ENCODE measurements at places on chromosomes 7 and 10.

- DNase-seq: peak; percentile 98
These were observed 55.9 kb downstream of the PWWP2B start for GRCh38 chr10:132452651-132453469.

- no peak for DNase-seq
These were observed 312.0 kb upstream of the GLI3 start for GRCh38 chr7:42548816-42549611.

DNA sequence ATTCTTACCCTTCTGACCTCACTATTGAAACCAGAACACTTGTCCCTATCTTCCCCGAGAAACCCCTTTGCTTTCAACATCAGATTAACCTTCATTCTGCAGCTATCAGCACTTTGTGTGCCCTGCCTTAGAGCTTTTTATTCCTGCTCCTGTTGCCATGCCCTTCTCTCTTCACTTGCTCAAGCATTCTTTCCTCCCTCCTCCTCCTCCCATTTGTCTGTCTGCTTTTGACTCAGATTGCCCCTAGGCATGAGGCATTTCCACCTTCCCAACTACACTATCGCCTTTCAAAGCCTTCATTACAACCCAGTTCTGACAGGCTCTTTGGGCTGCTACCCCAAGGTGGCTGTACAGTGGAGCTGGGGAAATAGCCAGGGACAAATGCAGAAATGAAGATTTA is 143.3 kb downstream of the SLC25A13 start:
- no peak for DNase-seq

- DNase-seq: no peak
These were observed 111.2 kb upstream of the PTN start for GRCh38 chr7:137454767-137455166.

DNA sequence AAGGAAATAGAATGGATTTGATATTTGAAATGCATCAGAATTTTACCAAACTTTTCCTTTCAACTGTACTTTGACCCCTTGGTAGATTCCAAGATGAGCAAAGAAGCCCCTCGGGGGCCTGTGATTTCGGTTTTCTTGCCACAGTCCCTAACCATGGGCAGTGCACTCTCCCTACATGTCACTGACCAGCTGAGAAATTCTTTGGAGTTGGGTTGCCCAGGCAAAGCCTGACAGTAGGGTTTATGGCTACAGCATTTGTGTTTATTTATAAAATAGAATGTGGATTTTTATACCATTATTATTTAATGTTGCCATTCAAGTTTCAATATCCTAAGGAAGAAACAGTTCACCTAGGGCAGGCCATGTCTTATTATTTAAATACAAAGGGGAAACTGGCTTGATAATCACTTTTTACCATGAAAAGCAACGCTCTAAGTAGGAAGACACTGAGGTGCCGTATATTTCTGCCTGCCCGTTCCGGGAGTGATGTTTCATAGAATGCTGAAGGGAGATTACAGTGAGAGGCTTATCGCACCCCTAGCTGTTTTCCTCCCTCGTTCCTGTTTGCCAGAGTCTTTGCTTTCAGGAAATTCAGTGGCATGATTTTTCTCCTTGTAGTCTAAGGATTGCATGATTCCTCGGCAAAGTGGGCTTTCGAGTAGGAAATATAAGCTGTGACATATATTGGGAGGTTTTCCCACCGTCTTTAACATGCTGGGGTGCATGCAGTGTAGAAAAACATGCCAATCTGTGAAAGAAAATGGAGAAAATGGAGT is 35.8 kb downstream of the WIPF3 start:
- DNase-seq: no peak

DNA sequence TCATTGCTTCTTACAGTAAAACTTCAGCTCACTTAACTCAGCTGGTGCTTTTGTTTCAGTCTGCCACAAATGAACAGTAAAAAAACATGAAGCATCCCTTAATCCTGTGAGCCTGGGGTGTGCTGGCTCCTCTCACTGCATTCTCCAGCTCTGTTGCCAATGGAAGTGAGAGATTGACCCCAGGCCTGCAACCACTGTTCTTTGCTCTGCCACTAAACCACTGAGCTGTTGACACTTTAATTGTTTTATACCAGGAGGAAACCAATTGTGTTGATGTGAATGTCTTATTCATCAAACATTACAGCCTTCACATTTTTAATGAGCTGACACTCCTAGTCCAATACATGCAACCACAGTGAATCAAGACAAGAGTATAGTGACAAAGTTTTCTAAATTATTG is 69.4 kb upstream of the FZD1 start:
- no peak for DNase-seq

- no peak for DNase-seq
These were observed 49.4 kb downstream of the DNAJC1 start for GRCh38 chr10:21954132-21954531.

GRCh38 chr7:77794000-77794399 is 4.2 kb downstream of the TMEM60 start:
- no peak for DNase-seq

DNA sequence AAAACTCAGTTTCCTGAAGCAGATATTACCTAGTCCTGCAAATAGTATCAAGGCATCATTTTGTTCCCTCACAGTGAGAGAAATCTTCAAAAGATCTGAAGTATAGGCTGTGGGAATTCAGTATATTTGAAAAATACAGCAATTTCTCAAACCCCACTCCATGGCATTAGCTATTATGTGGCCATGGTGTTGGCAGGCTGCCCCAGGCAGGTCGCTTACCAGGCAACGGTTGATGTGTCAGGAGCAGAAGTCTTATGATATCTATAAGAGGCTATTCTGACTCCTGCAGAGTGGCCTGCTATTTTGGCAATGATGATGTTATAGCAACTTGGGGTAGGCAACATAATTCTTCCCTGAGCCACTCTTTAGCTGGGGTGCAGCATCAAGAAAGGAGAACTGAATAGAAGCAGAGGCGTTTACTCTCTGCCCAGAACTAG is 187.9 kb downstream of the PLXDC2 start:
- no peak for DNase-seq

- no peak for DNase-seq
These were observed 273.7 kb downstream of the SKAP2 start for GRCh38 chr7:26590709-26591108.

GRCh38 chr10:9508606-9509005 is 1454.1 kb downstream of the GATA3 start:
- DNase-seq: no peak

GRCh38 chr10:29806350-29806788 is 171.6 kb upstream of the SVIL start:
- no peak for DNase-seq

DNA sequence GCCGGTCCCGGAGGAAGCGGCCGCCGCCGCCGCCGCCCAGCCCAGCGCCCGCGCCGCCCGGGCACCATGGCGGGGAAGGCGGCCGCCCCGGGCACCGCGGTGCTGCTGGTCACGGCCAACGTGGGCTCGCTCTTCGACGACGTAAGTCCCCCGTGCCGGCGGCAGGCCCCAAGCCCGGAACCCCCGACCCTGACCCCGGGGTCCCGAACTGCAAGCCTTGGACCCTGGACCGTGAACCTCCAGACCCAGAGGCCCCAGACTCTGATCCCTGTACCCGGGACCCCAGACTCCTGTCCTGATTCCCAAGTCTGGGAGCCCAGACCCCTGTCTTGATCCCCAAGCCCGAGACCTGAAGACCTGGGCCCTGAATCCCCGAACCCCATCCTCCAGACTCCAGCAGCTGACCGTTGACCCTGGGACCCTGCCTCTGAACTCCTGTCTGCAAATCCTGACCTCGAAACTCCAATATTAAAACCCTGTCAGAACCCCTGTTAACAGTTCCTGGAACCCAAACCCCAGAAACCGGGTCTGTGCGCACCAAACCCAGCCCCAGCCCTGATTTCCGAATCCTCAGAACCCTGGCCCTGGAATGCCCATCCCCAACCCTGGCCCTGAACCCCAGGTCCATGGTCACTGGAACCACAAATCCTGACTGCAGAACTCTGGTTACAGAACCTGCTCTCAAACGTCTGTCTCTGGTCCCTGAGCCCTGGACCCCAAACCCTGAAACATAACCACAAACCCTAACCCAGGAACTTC is 623 bp downstream of the INPP5A start:
- no peak for DNase-seq

- peak; percentile 62 for DNase-seq
These were observed 167.5 kb downstream of the NRF1 start for GRCh38 chr7:129778770-129779601.

DNA sequence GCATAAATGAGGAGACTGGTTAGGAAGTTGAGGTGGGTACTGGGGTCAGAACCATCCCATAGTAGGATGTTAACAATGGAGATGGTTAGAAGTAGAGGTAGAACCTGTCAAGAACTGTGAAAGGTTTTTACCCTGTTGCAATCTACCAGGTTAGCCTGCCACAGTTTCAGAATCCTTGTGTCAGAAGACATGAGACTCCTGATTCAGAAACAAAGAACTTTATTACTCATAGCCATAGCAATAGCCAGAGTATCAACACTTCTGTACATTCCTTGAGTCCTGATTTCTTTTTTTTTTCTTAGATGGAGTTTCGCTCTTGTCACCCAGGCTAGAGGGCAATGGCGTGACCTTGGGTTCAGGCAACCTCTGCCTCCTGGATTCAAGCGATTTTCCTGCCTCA is 200.9 kb downstream of the GRM3 start:
- DNase-seq: no peak

DNA sequence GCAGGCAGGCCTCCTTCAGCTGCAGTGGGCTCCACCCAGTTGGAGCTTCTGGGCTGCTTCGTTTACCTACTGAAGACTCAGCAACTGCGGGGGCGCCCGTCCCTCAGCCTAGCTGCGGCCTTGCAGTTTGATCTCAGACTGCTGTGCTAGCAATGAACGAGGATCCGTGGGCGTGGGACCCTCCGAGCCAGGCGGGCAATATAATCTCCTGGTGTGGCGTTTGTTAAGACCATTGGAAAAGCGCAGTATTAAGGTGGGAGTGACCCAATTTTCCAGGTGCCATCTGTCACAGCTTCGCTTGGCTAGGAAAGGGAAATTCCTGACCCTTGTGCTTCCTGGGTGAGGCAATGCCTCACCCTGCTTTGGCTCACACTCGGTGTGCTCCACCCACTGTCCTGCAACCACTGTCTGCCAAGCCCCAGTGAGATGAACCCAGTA is 159.2 kb upstream of the FOXP2 start:
- no peak for DNase-seq

- no peak for DNase-seq
These were observed 19.2 kb upstream of the GRID1 start for GRCh38 chr10:86385806-86386205.

GRCh38 chr10:43199684-43200537 is 61.7 kb downstream of the CSGALNACT2 start:
- DNase-seq: peak; percentile 51

- DNase-seq: no peak
These were observed 46.0 kb downstream of the ASB4 start for GRCh38 chr7:95531605-95532219.

DNA sequence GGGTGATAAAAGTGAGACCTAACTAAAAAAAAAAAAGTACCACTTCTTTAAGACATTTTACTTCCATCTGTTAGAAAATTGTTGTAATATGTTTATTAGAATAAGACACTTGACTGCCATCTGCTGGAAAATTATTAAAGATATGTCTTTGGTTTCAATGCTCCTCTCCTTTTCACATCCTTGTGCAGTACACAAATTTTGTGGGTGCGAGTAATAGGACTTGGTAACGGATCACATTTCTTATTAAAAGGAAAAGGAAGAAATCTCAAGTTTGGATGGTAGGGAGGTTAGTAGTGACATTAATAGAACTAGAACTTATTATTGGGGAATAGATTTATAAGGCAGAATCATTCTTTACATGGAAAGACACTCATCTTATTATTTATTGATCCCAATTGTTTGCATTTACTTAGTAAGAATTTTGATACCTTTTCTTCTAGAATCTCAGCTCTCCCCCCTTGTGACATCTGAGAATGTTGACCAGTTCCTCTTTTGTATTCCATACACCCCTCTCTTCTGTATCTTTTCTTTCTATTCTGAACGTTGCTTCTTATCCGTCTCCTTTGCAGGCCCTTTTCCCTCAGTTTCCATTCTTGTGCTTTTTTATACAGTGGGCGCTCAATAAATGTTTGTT is 43.0 kb upstream of the RPA3 start:
- no peak for DNase-seq

DNA sequence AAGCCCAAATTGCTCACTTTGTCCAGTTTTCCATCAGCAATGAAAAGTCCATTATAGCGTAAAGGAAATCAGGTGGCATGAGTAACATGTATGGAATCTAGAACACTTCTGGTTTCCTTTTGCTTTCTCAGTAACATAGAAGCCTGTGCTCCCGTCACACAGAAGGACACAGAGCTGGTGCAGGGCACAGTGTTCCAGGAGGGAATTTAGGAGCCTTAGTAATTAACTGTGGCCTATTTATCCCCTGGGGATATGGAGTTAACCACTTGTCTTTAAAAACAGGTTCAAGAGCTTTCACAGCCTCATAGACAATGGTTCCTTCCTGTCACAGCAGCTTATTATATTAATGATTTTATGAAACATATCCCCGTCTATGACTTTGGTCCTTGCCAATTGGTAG is 189.9 kb downstream of the NEBL start:
- DNase-seq: no peak

DNA sequence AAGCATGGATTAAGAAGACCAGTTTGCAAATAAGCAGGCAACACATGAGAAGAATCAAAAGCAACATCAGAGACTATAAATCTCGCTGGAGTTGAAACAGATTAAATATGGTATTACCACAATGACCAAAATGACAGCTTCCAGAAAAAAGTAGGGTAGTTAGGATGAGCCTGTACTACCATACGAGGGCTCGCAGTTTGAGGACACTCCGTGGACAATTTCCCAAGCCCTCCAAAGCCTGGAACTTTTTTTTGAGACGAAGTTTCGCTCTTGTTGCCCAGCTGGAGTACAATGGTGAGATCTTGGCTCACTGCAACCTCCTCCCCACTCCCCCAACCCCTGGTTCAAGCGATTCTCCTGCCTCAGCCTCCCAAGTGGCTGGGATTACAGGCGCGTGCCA is 1.0 kb downstream of the LRRC17 start:
- DNase-seq: no peak

GRCh38 chr7:15279640-15280039 is 282.2 kb downstream of the AGMO start:
- no peak for DNase-seq

GRCh38 chr7:98970805-98971204 is 92.5 kb downstream of the TRRAP start:
- DNase-seq: no peak
